HS-5 (cell line): ENCODE measurements at places on chromosomes 6 and 20.

DNA sequence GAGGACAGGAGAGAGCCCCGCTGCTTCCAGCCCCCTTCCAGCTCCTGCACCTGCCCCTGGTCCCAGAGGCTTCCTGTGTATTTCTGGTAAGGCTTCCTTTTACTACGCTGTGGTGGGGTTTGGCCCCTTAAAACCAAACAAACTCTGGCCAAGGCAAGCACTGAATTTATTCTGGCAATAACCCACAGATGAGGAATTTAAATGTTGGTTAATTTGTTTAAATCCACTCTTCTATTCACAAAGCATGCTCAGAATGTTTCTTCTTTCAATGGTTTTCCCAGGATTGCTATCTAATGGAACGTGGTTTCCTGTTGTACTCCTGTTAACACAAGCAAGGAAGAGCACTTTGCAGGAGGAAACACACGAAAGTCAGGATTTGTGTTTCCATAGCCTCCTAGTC is 236.5 kb upstream of the FOXQ1 start:
- DNase-seq = no peak

DNA sequence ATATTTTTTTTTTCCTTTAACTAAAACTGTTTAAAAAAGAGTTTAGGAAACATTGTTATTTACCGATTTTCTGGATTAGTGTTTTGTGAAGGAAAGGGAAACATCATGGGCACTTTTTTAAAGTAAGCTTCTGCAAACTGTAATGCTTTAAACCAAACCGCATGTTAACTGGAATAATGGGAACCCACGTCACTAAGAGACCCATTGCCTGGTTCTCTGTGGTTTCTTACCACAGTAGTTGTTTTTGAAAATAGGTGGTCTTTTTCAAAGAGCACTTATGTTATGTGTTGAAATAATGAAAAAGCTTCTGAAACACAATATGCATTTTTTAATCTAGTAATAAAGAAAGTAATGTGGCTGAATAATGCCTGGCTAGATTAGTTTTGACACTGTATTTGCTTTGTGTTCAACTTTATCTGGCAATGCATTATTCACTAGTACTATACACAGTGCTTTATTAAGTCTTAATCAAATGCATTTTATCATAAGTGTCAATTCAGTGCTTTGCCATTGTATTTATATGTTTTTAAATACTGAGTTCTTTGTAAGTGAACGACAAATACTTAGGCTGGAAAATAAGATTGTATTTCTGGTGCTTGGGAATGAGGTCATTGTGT is 754.1 kb upstream of the FLRT3 start:
- DNase-seq = no peak

DNA sequence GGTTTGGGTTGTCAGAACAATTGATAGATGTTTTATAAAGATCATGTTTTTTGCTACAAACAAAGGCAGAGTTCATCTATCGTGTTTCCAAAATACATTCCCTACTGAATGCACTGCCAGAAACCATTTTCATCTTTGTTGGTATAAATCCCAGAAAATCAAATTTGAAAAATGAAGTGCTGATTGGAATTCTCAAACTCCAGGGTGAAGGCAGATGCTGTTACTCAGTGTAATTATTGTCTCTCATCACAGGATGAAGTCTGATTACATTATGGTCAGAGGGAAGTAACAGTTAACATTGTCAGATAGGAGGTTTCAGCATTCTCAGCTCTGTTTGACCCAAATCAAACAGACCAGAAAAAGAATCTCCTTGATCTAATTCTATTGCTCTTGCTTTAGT is 198.4 kb upstream of the KCNK16 start:
- no peak for DNase-seq

DNA sequence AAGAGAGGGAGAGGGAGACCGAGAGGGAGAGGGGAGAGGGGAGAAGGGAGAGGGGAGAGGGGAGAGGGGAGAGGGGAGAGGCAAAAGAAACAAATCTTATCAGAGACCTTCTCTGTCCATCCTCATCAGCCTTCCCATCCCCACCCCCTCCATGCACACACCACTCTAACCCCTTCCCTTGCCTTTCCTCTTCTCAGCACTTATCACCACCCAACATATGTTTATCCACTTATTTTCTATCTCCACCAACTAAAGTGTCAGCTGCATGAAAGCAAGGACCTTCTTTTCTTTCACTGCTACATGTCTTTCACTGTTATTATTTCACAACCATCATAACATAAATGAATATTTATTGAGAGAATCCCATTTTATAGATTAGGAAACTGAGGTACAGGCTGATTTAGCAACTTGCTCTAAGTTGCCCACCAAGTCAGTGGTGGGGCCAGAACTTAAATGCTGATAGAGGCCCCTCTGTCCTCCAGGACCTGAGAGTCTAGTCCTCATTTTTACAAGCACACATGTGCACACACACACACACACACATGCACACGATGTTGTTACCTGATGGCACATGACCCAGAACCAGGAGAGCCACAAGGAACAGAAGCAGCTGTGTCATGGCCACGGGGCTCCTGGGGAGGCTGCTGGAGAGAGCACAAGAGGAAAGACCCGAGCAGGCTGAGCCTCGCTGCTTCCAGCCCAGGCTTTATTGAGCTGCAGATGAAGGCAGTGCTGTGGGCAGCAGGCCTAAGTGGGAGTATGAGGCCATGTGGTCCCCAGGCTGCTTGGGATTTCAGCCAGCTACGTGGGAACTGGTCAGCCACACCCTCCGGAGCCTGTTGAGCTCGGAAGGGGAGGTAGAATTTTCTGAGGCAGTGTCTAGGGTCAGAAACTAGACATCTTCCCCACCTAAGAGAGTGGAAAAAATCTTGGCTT is 2.3 kb downstream of the DEFB124 start:
- no peak for DNase-seq

GRCh38 chr20:9407805-9408421 is 106.5 kb upstream of the LAMP5 start:
- DNase-seq = peak; percentile 53

GRCh38 chr20:6660441-6660840 is 107.0 kb upstream of the BMP2 start:
- no peak for DNase-seq

DNA sequence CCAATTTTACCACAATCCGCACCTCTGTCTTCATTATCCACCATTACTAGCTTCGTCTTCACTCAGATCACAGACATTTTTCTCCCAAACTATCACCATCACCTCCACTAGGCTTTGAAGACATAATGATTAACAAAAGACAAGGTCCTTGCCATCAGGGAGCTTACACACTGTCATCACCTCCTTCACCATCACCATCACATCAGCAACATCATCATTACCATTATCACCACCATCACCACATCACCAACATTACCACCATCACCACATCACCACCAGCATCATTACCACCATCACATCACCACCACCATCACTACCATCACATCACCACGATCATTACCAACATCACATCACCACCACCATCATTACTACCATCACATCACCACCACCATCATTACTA is 4.4 kb upstream of the SLC22A7 start:
- no peak for DNase-seq

GRCh38 chr6:136763716-136764516 is 28.4 kb downstream of the MAP3K5 start:
- DNase-seq = no peak

DNA sequence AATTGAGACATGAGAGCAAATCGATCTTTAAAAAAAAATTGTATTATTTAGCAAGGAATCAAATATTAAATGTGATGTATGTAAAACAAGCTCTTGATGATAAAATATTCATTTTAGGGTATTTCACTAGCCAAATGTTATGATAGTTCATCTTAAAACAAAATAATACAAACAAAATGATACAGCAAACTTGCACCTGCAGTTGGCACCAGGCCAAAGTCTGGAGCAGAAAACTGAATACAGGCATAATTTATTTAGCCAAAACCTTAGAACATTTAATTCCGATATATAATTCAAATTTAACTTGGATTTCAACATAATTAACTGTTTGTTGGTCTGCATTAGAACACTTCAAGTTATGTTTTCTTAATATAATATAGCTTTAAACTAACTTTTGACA is 60.9 kb downstream of the EPHA7 start:
- no peak for DNase-seq

- DNase-seq = no peak
Observed at GRCh38 chr20:60729135-60729900, 522.7 kb upstream of the CDH4 start.

- DNase-seq = no peak
Observed at GRCh38 chr6:129577691-129578090, 132.3 kb downstream of the ARHGAP18 start.

DNA sequence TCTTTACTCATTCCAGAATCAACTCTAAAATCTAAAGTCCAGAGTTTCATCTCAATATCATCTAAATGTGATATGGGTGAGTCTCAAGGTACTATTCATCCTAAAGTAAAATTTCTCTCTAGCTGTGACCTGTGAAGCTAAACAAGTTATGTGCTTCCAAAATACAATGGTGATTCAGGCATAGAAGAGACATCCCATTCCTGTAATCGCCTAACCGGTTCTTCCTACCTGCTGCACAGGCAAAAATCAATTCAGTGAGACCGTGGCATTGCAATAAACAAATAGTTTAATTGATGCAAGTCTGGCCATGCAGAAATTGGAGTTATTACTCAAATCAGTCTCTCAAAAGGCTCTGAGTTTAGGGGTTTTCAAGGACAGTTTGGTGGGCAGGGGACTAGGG is 232.8 kb downstream of the UBE3D start:
- no peak for DNase-seq

DNA sequence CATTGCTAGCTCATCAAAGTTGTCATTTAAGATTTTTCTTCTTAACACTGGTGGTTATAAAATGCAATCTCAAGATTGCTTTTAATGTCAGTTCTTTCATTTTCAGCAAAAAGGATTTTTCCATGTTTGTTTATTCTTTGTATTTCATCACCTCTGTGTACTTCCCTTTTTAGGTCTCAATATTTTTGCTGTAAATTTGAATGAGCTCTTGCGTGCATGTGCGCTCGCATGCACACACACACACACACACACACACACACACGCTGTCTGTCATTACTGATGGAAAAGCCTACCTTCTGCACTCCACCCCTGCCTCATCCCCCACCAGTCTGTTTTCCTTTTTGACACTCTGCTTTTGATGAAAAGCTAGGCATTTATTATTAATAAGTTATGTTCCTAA is 85.3 kb upstream of the FYN start:
- no peak for DNase-seq

- DNase-seq = no peak
Observed at GRCh38 chr6:132715204-132715603, 1.3 kb upstream of the VNN1 start.

- no peak for DNase-seq
Observed at GRCh38 chr20:9038791-9039535, 29.9 kb upstream of the PLCB4 start.

DNA sequence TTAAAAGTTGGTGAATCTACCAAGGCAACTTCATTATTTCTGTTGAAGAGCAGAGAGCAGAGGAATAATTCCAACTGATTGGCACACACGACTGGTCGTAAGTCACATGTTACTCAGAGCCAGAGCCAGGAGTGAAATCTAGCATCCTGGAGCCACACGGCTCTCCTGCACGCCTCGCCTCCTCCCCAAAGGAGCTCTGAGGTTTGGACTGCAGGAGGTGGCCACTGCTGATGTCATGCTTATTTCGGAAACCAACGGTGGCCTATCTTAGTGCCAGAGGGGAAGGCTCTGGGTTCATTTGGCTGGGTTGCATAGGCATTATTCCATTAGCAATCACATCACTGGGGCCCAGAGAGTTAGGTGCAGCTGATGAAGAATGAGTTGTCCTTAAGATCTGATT is 123.5 kb upstream of the RALGAPA2 start:
- no peak for DNase-seq

GRCh38 chr6:111799576-111800258 is 73.5 kb downstream of the FYN start:
- DNase-seq = no peak

DNA sequence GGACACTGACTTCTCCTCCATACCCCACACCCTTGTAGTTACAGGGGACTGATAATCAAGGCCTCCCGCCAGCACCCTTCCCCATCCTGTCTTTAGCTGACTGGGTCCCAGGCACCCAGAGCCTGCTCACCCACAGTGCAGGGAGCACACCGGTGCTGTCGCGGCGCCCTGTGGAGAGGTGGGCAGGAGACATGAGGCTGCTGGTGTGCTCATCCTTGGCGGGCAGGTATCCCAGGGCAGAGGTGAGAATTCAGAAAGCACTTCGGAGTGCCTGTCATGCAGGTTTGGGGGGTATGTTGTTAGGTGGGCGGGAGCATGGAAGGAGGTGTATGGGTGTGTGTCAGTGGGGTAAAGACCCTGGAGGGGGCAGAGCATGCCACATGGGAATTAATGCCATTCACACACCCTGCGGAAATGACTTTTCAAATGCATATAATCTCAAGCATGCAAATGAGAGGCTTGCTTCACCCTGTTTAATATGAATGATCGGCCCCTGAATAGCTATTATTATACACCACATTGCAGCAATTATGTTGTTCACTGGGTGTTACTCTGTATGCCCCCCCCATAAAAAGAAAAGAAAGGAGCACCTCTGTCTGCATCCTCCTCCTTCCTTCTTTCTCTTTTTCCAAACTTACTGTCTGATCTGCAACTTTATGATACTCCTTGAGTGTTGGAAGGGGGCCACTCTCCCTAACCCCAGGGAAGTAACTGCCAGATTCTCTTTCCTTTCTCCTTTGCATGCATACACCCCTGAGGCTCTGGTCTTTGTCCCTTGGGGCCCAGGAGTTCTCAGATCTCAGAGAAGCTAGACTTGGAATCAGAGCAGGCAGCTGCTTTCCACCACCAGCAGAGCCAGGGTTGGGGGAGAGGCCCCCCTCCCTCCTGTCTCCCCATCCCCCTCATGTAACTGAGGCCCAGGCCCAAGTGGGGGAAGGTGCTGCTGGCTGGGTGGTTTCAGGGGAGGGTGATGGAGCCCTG is 16.0 kb downstream of the FOXP4 start:
- DNase-seq = no peak

DNA sequence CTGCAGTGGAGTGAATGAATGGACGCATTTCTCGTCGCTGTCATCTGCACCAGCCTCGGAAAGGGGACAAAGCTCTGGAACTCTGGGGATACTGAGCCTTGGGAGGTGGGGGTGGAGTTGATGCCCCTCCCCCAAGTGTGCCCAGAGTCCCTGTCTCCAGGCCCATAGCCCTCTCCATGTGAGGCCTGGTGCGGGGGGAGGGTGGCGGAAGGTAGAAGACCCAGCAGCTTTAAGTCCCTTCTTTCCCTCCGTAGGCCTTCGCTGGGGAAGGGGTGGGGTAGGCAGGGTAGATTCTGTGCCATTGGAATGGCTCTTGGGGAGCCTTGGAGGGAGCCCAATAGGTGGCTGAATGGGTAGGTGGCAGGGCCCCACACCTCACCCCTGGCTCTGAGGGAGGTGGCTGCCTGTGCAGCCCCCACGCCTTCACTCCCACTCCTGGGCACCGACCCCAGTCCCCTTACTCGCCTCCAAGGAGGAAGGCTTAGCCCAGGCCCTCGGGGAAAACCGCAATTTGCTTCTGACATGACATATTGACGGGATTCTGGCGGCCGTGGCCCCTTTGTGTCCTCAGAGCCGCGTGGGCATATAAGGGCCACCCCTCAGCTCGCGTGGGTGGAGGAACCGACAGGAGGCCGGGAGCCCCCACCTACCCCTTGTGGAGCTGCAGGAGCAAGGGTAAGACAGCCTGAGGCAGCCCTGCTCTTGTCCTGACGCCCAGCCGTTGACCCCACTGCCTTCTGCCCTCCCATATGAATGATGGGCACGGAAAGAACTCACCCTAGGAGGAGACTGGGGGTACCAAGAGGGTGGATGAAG is at the start of gene BPIFB3:
Gene BPIFB3 (plus strand): TSS at position 613 of the 816 bp plus-strand sequence. CDS start 1,533 bp downstream, outside the sequence.
- no peak for DNase-seq
